ENCODE measurements at places on chromosomes 1 and 21.

- DNase-seq, result no peak
Measured at GRCh38 chr1:225596736-225597135, 56.2 kb downstream of the ENAH start.

- no peak for DNase-seq
Measured at GRCh38 chr1:187762118-187762517, 933.4 kb downstream of the PLA2G4A start.

DNA sequence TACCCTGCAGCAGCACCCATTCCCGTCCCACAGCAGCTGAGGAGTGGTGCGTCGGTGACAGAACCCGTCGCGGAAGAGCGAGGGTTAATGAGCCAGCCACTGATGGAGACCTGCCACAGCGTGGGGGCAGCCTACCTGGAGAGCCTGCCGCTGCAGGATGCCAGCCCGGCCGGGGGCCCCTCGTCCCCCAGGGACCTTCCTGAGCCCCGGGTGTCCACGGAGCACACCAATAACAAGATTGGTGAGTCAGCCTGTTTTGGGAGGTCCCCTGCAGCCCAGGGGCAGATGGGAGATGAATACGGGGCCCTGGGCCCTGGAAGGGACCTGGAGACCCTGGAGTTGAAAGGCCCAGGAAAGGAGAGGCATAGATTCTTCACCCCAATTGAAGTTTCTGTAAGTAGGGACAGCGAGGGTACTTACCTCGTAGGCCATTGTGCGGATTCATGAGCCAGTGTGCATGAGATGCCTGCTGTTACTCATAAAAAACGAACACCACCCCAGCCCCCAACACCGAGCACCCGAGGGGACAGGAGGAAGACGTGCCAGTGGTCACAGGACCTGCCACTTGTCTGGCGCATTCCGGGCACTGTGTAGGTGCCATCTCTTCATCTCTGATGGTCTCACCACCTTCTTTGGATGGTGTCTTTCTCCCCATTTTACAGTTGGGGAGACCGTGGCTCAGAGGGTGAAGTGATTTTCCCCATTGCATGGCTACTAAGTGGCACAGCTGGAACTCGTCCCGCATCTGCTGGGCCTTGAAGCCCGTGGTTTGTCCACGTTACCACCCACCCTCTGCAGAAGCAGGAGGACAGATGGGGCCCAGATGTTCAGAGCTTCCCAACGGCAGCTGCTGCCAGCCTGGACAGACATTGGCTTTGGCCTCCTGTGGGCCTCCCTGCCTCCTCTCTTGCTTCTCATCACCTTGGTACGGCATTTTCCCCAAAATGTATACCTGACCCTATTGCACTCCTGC is 28.3 kb upstream of the TNFRSF1B start:
- DNase-seq, result no peak

GRCh38 chr21:45264146-45264911 is 23.4 kb downstream of the POFUT2 start:
- DNase-seq, result no peak

DNA sequence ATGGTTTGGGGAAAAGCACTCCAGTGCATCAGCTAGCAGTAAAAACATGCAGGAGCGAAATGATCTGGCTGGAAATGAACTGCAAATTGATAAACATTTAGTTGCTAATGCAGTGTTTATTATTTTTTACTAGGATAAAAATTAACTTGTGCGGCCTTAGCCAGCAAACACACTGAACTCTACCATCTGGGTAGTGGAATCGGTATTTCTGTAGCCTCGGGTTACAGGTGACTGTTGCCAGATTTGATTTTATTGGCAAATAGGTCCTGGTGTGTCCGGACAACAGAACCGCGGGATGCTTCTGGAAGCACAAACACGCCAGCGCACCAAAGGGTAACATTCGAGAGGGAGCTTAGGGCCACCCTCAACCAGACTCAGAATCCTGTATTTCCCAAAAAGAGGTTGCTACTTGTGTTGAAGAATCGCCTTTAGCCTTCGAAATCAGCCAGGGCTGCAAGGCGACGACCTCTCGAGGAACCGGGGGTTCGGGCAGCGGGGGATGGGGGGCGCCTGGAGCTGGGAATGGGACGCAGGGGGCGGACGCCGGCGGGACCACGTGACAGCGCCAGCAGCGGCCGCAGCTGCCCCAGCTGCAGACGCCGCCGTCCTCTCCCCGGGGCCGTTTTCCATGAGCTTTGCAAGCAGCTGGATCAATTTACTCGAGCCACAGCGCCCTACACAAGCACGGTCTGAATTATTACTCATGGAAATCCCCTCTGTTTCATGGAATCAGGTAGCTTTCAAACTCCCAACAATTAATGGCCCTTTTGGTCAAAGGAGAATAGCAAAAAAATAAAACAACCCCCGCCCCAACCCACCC is 158.8 kb downstream of the TOMM20 start:
- DNase-seq, result no peak

- DNase-seq, result no peak
Measured at GRCh38 chr1:211742889-211743529, 67.6 kb upstream of the NEK2 start.

GRCh38 chr21:31349208-31349607 is 5.1 kb upstream of the TIAM1 start:
- no peak for DNase-seq

DNA sequence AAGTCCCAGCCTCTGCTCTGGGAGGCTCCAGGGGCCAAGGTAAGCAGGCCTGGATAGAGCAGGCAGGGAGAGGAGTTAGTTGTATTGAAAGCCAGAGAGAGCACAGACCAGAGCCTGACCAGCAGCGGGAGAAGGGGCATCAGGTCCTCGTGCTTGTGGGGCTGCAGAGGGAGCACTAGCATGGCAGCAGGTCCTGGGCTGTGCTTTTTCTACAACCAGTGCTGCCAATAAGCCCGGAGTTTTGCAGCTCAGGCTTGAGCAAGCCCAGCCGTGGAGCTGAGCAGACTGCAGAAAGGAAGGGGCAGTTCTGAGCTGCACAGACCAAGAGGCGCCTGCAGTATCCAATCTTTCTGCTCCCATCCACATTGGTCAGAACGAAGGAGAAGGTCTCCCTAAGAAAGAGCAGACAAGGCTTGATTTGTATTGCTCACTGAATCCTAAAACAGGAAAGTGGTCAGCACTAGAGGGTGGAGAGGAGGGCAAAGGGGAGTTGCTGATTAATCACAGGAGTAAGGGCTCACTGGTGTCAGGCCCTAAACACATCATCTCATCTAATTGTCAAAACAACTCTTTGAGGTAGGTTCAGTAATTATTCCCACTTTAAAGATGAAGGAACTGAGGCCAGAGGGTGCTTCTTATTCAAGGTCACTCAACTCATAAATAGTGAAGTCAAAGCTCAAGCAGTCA is 2.7 kb downstream of the DENND2D start:
- no peak for DNase-seq

- DNase-seq, result no peak
Measured at GRCh38 chr1:68136187-68136586, 85.8 kb upstream of the DIRAS3 start.

DNA sequence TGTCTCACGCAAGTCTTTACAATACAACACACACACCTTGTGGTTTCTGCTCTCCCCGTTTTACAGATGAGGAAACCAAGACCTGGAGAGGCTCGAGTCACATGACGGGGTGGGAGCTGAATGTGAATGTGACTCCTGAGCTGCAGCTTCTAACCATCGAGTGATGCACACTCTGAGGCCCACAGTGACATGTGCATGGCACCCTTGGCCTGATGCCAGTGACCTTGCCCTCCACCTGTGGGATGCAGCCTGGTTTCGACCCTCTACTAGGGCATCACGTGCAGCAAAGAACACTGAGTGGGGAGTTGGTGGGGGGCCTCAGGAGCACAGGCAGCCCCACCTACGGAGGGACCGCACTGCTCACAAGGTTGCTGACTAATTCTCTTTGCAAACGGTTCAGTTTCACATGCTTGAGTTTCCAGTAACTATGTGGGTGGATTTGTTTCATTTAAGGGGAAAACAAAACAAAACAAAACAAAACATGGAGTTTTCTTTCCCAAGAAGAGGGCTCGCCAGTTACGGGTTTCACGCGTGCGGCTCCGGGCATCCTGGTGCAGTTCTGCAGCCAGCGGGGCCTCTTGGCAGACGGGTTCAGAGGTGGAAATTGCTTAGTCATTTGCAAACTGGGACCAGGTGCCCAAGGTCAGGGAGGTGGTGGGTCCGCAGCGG is 22.9 kb downstream of the SPSB1 start:
- DNase-seq, result peak; percentile 69

- DNase-seq, result no peak
Measured at GRCh38 chr1:98458511-98459485, 202.7 kb upstream of the SNX7 start.

DNA sequence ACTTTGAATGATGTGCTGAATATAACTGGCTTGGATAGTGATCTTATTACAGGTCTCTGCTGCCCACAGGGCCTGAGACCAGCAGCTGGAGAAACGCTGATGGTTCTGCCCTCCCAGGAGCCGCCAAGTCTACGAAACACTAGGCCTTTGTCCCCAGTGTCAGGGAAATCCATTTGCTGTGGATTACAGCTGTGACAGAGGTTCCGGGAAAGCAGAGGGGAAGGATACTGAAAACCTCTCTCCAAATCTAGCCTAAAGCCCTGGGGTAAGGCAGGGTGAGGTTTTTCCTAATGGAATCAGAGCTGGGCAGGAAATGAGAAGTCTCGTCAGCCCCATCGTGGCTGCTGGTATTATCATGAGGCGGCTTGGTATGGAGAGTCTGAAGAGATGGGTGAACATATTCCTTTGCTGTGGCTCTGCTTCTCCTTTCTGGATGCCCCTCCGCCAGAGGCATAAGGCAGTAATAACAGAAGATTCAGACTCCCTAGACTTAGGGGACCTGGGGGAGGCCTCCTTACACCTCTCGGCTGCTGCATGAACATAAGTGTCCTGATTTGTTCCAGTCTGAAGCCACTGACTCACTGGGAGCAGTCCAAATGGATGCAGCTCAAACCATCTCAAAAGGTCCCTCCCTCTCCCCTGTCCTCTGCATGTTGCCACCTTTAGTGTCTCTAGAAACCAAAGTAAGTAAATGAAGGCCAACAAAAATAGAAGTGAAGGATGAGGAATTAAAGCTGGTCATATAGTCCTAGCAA is 48.1 kb downstream of the PHC2 start:
- DNase-seq, result no peak

DNA sequence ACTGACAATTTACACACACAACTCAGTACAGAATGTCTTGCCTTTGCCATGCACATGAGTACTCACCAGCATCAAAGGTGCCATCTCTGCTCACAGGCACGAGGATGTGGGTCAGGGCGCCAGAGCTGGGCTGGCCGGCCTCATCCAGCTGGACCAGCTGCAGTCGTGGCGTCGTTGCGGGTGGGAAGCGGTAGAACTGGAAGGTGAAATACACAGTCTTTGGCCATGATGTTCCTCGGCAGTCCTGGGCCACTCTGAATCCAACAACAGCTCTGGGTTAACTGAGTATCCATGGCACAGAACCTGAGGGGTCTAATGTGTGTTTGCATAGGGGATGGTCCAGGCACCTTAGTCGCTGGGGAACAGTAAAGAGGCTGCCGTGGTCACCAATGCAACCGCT is 87.7 kb downstream of the NPHP4 start:
- DNase-seq, result no peak

DNA sequence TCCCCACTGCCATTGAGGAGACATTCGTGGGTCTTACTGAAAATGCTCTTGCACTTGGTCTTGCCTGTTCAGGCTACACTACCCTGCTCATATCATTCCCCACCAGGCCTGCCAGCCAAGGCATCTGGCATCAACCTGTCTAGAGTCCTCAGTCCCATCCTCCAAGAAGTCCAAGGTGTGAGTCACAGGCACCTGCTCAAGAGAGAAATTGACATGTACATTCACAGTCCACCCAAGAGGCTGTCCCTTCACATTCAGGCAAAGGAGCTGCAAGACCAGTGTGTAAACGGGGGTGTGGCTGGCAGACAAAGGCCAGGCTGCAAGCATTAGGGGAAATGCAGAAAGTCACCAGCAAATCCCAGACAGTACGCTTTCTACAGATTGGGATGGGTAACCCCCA is 13.1 kb upstream of the PLA2G2C start:
- no peak for DNase-seq

- DNase-seq, result no peak
Measured at GRCh38 chr1:60898413-60898812, 183.9 kb upstream of the NFIA start.

DNA sequence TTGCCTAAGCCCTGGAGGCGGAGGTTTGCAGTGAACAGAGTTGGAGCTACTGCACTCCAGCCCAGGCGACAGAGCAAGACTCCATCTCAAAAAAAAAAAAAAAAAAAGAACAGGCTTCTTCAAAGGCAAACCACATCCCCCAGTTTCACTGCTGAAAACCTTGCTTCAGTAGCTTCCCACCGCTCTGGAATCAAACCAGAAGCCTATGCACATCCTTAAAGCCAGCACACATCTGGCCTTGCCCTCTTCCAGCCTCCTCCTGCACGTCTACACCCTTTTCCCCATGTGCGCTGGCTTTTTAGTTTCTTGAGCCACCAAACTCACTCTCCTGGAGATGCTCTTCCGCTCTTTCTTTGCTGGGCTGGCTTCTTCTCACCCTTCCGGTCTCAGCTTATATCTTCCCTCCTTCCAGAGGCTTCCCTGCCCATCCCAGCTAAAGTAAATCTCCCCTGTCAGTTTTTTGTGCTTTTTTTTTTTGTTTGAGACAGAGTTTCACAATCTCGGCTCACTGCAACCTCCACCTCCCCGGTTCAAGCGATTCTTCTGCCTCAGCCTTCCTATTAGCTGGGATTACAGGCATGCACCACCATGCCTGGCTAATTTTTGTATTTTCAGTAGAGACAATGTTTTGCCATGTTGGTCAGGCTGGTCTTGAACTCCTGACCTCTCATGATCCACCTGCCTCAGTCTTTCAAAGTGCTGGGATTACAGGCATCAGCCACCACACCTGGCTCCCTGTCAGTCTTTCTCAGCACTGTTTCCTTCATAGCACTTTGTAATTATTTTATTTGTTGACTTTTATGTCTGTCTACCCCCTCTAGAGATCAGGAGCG is 42.0 kb upstream of the ID3 start:
- DNase-seq, result no peak

- no peak for DNase-seq
Measured at GRCh38 chr1:32917521-32917920, 16.3 kb upstream of the TMEM54 start.

GRCh38 chr1:67019600-67020136 is 34.3 kb downstream of the SLC35D1 start:
- DNase-seq, result no peak

- DNase-seq, result no peak
Measured at GRCh38 chr1:7233646-7234470, 448.6 kb downstream of the CAMTA1 start.

- DNase-seq, result no peak
Measured at GRCh38 chr1:89946532-89946931, 48.4 kb upstream of the ZNF326 start.

GRCh38 chr1:221801251-221801661 is 59.4 kb upstream of the DUSP10 start:
- DNase-seq, result no peak

DNA sequence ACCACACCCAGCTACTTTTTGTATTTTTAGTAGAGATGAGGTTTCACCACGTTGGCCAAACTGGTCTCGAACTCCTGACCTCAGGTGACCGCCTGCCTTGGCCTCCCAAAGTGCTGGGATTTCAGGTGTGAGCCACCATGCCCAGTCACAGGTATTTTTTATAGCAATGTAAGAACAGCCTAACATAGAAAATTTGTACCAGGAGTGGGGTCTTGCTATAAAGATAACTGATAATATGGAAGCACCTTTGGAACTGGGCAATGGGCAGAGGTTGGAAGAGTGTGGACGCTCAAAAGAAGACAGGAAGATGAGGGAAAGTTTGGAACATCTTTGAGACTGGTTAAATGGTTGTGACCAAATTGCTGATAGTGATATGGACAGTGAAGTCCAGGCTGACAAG is 99.2 kb downstream of the GDAP2 start:
- DNase-seq, result no peak

GRCh38 chr1:112716133-112716720 is 1.1 kb upstream of the PPM1J start:
- DNase-seq, result peak; percentile 64
